ENCODE measurements at places on chromosomes 12 and 14.

DNA sequence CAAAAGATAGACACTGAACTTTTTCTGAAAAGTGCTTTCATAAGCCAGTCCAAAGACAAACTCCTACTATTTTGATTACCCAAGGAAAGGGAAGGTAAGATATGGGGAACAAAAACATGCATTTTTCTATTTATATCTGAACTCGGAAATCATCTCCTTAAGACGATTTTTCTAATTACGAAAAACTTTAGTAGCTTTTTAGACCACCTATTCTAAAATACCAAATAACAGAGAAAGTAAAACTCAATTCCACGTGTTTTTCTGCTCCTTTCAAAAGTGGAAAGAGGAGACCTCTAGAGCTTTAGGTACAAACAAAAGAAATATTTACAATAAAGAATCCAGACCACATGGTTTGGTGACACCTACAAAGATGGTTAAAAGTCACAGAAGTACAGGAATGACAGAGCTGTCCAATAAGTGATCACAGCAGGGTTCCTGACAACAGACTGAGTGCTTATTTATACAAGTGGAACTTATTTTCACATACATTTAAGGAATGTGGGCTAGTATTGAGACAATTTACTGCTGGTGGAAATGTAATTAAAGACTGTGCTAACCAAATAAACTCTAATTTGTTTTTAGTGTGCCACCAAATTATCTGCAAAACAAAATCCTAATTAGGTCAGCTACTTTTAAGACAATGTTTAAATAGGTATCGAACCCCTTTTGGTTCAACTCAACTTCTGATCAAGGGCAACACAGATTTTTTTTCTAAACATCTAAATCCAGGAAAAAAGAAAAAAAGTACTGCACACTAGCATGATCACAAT is 2.4 kb downstream of the LRIG3 start:
- DNase-seq, result no peak

- no peak for DNase-seq
Observed at GRCh38 chr14:49582113-49582977, 3.8 kb downstream of the RPS29 start.

GRCh38 chr14:101932673-101933072 is 31.7 kb upstream of the DYNC1H1 start:
- DNase-seq, result no peak

DNA sequence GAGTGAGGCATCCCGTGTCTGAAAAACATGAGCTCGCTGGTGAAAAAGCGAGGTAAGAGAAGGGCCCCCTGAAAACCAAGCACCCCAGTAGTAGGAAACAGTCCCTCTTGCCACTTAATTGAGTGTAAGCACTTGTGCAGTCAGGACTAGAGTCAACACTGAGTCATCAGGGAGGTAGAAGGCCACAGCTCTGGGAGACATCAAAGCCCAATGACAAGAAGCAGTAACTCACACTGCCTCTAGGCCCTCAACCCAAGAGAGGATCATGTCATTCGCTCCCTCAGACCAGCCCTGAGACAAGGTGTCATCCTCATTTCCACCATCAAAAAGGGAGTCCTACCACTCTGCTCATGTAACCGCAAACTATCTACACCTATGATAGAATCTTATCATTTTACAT is 17.8 kb downstream of the POMT2 start:
- DNase-seq, result no peak

GRCh38 chr12:123761841-123762714 is at the start of gene DNAH10:
DNAH10 (plus strand) TSS chr12:123762301; CDS start chr12:123762337, 36 bp downstream.
- no peak for DNase-seq
